ENCODE measurements at places on chromosomes 1 and 21.

DNA sequence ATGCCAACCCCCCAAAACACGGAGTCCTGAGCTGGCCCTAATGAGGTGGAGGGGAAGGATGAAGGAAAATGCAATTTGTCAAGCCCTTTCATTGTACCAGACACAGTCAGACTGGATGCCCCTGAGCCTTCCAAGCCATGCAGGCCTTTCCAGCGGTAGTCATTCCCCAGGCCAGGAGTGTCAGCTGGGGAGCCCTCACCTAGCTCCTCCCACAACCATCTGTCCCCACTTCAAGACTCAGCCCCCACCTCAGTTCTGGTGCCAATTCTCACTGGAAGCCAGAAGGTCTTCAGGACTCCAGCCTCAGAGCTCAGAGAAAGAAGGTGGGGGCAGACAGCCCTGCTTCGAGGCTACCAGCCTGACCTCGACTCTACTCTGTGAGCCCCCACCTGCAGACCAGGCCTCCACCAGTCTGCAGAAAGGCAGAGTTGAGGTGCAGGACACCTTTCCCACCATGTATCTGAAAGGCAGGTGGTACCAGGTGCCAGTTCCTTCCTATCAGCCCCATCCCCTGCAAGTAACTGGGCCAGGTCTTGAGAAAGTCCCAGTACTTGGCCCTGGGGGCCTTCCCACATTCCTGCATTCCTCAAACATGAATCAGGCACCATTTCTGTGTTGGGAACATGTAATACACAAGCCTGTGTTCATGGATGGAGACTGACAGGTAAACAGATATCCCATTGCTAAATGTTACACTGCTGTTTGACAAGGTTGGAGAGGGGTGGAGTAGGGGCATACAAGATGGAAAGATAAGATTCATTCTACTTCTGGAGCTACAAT is 180.6 kb upstream of the EDN2 start:
- DNase-seq, result no peak

GRCh38 chr1:234272656-234273312 is 100.5 kb upstream of the COA6 start:
- no peak for DNase-seq

- DNase-seq, result peak; percentile 37
Measured at GRCh38 chr1:210654176-210654981, 325.7 kb downstream of the HHAT start.

GRCh38 chr21:38434913-38435533 is 63.3 kb downstream of the ERG start:
- DNase-seq, result no peak

DNA sequence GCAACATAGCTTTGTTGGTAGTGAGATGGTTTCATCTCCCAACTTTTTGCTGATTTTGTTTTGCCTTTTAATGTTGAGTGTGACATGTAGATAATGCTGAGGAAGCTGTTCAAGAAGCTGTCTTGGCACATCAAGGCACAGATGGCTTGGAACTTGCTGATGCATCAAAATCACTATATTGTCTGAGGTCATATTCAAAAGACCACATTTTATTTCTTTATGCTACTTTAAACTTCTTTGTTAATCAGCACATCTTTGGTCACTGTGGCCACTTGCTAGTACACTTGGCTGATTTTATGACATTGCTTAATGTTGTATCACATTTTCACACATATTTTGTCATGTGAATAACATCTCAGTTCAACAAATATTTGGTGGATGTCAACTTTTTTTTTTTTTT is 87.1 kb upstream of the BCL10 start:
- no peak for DNase-seq
